ENCODE measurements at places on chromosomes 5 and 9.
A peak's percentile ranks its signal among the peaks of the same experiment; 100 is the strongest.

DNA sequence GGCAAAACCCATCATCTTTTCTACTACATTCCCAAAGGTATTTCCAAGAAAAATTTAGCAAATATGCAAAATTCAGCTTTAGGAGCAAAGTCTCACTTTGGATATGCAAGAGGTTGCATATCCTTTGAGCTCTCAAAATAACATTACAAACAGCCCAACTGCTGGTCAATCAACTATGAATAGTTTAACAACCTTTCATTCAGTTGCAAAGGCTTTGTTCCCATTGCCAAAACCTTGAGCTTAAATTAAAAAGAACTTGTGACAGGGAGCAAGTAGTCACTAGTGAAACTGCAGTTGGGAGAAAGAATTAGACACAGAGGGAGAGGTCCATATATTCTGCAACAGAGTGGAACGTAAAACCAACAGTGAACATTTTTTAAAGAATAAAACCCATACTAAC, 8.8 kb downstream of the ZNF608 start:
- DNase-seq = no peak

- no peak for DNase-seq
Measured at GRCh38 chr5:159343295-159344094, 13.2 kb upstream of the IL12B start.

DNA sequence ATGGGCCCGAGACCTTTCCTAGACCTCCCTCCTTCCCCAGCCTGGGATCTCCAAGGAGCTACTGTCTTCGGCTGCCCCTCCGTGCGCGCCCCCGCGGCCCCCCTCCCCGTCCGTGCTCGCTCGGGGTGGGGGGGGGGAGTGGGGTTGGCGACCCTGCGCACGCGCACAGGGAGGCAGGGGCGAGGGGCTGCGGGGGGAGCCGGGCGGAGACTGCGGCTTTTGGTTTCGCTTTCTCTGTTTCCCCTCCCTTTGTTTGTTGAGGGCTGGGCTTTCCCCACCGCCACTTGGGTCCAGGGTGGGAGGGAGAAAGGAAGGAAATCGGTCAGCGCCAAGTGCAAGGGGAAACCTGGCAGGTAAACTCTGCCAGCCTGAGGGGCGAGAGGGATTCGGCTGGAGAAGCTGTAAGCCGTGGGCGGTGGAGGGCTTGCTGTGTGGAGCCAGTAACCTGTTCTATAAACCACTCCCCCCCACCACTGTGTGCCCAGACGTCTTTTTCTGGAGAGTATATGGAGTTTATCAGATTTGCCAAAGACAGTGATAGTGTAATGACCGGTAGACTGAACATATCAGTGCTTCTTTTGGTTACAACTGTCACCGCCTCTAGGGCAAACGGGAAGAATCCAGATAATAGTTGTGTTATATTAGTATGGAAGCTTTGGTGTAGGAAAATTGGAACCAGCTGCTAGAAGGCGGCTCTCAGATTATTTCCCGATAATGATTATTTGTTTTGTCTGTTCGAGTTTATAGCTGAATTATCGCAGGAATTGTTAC, 684 bp downstream of the DNAJA1 start:
- peak; percentile 71 for DNase-seq

DNA sequence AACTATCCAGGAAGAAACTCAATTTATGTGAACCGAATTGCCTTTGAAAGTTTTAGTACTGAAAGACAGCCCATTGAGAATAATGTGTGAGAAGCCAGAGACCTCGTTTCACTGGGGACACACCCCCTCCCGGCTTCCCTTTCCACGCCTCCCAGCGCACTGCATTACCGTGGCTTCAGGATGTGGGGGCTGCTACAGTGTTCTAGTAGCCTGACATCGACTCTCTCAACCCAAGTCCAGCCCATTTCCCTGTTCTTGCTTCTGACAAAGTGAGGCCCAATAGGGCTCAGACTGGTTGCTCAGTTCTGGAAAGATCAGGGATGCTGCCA, 3.5 kb downstream of the PAX5 start:
- no peak for DNase-seq

GRCh38 chr9:89109666-89110065, 69.0 kb downstream of the SHC3 start:
- DNase-seq = no peak

DNA sequence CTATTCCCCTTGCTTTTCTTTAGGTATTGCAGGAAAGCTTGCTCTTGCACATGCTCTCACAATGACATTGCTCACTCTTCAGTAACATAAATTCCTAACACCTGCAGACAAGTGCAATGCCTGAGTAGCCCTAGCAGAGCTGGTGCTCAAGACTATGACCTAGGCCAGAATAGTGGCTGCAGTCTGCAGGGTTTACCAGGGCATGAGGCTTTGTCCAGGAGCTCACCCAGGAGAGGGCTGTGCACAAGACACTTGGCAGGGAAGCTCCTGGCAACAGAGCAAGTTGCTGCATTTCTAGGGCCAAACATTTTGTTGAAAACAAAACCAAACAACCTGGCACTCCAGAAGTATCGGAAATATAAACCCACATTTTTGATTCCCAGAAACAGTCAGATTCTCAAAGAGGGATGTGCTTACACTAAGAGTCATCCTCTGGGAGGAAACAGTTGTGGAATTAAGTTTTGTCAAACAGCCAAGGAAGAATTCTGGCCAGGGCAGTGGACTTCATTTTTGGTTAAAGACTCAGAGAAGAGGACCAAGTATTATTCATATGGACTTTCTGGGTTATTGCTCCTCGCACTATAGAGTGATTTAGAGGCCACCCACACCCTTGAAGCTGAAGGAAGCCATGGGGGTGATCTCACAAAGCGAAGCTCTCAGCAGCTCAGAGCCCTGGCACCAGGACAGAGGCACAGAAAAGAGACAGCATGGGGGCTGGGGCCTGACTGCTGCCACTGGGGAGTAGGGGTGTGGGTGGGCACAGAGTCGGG, 44.9 kb downstream of the MACROH2A1 start:
- DNase-seq = no peak

DNA sequence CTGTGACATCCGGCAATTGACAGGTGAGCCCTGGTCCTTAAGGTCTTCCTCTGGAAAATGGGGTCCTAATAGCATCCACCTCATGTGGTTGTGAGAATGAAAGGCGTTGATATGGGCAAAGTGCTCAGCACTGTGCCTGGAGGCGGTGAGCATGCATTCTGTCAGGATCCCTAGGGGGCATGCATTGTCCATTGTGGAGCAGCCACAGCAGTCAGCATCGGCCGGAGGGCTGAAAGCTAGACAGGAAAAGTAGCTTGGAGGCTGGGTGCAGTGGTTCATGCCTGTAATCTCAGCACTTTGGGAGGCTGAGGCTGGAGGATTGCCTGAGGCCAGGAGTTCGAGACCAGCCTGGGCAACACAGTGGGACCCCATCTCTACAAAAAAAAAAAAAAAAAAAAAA, 122.2 kb downstream of the LHX2 start:
- no peak for DNase-seq

DNA sequence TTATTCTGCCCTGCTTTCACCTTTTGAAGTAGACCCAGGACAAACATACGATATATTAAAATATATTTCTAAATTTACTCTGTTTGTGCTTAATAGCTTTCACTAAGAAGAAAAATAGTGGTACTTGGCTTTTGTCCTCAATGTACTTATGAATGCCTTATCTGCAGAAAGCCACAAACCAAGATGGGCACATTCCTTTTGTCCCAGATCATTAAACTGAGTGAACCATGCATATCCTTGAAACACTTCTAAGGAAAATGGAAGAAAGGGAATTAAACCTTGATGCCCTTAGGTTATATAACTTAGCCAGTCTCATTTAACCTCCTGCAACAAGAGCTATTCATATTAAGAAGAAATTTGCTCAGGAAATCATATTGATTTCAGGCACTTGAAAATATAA, 553.8 kb upstream of the CDH9 start:
- DNase-seq = no peak

DNA sequence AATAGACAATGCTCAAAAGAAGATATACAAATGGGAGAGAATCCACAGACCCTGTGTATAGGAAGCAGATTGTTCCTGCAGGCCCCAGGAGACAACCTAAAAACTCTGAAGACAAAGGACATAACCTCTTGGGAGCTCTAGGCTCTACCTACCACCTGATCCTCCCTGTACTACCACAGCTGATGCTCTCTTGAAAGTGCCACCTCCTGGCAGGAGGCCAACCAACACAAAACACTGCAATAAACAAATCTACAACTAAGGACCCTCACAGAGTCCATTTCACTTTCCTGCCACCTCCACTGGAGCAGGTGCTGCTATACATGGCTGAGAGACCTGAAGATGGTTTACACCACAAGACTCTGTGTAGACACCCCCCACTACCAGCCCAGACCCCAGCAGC, 49.0 kb downstream of the STARD4 start:
- DNase-seq = no peak

GRCh38 chr9:95129476-95130291, 187.8 kb downstream of the FANCC start:
- no peak for DNase-seq

GRCh38 chr9:100216178-100216787, 117.2 kb downstream of the INVS start:
- peak; percentile 12 for DNase-seq

DNA sequence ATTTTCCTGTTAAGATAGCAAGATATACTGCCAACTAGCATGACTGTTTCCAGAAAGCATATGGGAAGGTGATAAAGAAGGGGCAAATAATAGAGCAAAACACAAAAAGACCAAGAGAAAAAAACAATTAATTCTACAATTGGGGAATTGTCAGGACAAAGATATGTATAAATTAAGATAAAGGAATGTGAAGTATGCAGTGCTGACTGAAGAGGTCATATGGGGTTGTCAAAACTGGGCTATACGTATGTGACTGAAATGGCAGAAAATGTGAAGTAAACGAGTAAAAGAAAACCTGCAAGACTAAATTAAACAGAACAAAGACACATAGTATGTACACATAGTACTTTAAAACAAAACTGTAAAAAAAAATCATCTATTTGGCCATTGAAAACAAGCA, 222.3 kb downstream of the ARL15 start:
- no peak for DNase-seq

DNA sequence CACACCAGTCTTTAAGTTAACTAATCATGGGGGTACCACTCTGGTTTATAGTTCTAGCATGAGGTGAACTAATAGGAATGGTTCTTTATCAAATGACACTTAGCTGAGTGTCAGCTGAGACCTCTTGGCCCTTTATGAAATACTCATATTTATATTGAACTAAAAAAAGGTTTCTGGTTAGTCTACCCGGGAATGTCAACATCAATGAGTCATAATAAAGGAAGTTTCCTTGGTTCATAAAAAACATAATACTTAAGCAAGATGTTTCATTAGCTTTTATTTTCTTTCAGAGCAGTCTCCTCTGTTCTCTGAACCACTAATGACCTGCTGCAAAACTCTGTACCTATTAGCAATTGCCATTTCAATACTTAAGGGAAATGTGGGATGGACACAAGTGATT, 13.7 kb downstream of the DAB2 start:
- no peak for DNase-seq

GRCh38 chr9:30932226-30932625, 1452.2 kb upstream of the ACO1 start:
- DNase-seq = no peak

GRCh38 chr9:116795821-116796220, 108.7 kb downstream of the TRIM32 start:
- DNase-seq = no peak

DNA sequence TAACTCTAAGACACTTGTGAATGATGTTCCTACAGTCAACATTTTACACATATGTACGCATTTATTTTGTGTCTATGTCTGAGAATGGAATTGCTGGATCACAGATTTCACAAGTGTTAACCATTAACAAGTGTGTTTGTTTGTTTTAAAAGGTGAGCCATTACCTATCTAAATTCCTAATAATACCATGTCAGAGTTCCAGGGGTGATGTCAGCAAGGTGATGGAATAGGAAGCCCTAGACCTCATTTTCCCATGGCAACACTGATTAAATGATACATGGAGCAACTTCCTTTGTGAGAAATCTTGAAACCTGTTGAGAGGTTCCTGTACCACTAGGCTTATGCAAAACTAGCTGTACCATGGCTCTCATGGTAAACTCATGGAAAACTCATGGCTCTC, 309.7 kb downstream of the CYLC2 start:
- no peak for DNase-seq

DNA sequence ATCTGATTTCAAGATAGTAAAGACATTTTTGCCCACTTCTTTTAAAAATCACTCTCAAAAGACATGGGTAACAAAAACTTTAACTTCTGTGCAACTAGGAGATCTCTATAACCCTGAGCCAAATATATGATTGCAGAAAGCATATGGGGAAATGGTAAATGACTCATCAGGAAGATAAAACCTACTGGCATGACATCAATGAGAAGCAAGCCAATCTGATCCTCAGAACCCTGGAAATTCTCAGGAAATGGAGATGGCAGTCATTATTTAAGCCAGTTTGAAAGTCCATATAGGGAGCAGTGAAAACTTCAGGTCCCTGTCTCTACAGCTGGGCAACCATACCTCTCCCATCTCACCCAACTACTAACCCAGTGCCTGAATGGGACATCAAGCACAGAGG, 249.7 kb upstream of the NREP start:
- no peak for DNase-seq

DNA sequence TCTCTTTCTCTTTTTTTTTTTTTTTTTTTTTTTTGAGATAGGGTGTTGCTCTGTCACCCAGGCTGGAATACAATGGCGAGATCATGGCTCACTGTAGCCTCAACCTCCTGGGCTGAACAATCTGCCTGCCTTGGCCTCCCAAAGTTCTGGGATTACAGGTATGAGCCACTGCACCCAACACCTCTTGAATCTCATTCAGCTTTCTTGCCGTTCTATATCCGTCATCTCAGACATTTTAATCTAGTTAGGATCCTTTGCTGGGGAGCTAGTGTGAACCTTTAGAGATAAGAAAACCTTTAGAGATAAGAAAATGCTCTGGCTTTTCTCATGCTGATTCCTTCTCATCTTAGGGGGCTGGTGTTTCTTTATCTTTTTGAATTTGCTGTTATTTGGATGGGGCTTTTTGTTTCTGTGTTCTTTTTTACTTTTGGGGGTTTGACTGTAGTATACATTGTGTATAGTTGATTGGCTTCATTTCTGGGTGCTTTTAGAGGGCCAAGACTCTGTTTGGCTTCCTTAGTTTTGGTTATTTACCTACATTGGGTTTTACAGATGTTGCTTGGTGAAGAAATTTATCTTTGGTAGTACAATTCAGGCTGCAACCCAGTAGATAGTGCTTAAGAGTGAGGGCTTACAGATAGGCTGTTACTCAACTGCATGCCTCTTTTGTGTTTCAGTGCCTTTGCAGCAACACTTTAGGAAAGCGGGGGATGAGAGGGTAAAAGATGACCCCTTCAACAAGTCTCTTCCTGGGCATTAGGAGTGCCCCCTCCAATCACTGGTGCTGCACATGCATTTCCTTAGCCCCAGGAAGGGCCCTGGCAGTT, 41.9 kb upstream of the SLC36A1 start:
- DNase-seq = no peak

GRCh38 chr9:125479846-125480615, 218.4 kb downstream of the GAPVD1 start:
- no peak for DNase-seq

DNA sequence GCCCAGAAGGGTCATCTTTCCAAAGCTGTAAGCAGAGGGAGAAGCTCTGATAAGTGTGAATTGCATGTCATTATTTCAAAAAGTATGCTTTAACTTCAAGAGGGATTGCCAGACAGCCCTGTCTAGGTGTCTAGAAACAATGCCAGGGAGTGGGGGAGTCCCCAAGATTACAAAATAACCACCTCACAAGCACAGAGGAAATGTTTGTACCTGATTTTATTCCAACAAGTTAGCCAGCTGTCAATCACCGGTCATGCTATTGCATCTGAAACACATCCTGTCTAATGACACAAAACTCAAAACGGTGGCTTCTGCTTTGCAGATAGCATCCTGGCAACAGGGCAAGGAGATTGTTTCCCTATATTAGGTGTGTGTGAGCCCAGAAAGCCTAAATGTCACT, 154.2 kb upstream of the WWC1 start:
- DNase-seq = no peak

- no peak for DNase-seq
Measured at GRCh38 chr5:78562001-78562400, 86.6 kb downstream of the LHFPL2 start.
